ENCODE measurements at places on chromosomes 7 and 10.

- no peak for DNase-seq
These were observed 931 bp downstream of the PAPSS2 start for GRCh38 chr10:87660484-87661133.

DNA sequence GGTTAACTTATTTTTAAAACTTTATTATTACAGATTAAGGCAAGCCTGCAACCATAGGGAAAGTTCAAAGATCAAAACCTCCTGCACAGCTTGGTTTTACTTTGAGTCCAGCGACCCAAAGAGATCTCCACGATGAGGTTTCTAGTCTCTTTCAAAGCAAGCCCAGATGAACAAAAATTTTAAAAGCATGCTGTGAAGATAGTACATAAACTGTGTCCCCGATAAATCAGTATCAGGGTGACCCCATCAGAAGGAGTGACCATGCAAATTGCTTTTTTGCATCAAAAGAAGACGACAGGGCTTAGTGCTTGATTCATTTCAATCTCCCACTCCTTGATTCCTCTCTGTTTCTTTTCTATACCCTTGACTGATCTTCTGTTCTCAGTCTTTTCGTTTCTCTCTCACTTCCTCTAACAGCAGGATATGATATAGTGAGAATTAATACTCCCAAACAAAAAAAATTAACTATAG, 16.0 kb upstream of the DNTT start:
- DNase-seq = no peak

GRCh38 chr10:28945959-28946358, 268.6 kb downstream of the BAMBI start:
- DNase-seq = no peak

DNA sequence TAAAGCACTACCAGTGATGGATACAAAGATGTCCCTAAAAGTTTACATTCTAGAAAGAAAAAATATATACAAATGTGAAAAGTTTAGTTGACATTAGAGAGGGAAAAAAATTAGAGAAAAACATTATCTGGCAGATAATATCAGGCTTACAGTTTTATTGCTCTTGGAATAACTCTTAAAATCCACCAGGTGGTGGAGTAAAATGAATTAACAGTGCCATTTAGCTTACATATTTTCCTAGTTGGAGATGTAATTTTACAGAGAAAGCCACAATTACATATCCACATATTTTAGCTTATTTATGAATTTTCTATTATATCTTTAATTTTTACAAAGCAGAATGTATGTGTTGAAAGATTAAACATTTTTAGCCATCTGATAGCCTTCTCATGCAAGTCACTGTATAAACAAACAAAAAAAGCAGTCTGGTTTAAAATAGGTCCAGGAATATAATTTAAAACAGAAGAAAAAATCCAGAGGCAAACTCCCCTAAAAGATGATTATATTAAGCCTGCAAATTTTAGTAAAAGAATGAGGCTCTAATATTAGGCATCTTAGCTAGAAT, 6.5 kb downstream of the CABCOCO1 start:
- no peak for DNase-seq

GRCh38 chr7:94996369-94996768, 89.0 kb downstream of the PPP1R9A start:
- no peak for DNase-seq

GRCh38 chr10:62031507-62031906, 130.0 kb downstream of the ARID5B start:
- no peak for DNase-seq

DNA sequence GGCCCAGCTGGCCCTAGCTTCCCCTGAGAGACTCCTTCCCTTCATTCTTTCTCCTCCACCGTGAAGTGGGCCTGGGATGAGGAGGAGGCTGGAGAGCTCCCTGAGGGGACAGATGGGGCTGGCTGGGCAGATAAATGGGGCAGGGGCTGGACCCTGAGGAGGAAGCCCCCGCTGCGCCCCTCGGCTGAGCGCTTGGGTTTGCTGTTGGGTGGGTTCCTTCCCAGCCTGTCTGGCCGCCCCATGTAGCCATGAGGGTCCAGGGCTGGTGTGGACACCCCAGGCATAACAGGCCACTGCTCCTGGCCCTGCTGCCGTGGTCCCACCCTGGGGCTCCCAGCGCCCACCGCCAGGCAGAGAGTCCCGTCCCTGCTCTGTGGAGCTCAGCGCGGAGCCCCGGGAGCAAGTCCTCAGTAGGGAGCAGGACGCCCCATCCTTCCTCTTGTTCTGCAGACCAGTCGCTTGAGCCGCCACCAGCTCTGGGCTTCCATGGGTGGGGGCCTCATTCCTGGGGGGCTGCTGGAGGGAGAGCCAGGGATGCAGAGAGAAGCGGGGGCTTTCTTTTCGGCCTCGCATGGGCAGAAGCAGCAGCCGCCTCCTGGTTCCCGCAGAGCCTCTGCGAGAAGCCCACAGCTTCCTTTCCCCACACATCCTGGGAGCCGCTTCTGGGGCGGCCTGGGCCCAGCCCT, 266.4 kb upstream of the TCERG1L start:
- DNase-seq = no peak

DNA sequence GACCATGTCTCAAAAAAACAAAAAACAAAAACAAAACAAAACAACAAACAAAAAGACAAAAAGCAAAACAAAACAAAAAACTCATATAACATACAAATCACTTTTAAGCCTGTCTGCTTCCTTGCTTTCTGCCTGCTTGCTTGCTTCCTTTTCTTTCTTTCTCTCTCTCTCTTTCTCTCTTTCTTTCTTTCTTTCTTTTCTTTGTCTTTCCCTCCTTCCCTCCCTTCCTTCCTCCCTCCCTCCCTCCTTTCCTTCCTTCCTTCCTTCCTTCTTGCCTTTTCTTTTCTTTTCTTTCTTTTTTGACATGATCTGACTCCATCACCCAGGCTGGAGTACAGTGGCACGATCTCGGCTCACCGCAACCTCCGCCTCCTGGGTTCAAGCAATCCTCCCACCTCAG, 15.9 kb upstream of the TRA2A start:
- no peak for DNase-seq

GRCh38 chr10:114015708-114016107, 28.0 kb upstream of the ADRB1 start:
- DNase-seq = no peak

GRCh38 chr10:660970-661596, 28.4 kb downstream of the DIP2C start:
- no peak for DNase-seq

- DNase-seq = no peak
These were observed 299 bp upstream of the PBLD start for GRCh38 chr10:68333058-68333395.

GRCh38 chr10:53748319-53748718, 975.7 kb upstream of the MBL2 start:
- DNase-seq = no peak

GRCh38 chr10:122234416-122234815, 36.7 kb upstream of the BTBD16 start:
- DNase-seq = no peak

DNA sequence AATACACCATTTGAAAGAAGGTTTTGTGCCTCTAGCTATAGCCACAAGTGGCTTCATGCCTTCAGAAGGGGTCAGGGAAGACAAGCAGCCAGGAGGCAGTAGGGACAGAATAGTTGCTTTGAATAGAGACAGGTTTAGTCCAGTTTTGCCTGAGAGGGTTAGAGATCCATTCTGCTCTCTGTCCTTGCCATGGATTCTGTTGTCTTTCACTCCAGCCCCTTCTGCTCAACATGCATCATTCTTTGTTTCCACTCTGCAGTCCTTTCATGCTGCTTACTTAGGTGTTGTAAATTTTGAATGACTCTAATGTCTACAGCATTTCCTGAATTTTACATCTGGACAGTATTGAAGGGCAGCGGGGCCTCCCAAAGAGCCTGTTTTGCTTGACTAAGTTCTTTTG, 60.3 kb downstream of the CNTNAP2 start:
- DNase-seq = no peak

DNA sequence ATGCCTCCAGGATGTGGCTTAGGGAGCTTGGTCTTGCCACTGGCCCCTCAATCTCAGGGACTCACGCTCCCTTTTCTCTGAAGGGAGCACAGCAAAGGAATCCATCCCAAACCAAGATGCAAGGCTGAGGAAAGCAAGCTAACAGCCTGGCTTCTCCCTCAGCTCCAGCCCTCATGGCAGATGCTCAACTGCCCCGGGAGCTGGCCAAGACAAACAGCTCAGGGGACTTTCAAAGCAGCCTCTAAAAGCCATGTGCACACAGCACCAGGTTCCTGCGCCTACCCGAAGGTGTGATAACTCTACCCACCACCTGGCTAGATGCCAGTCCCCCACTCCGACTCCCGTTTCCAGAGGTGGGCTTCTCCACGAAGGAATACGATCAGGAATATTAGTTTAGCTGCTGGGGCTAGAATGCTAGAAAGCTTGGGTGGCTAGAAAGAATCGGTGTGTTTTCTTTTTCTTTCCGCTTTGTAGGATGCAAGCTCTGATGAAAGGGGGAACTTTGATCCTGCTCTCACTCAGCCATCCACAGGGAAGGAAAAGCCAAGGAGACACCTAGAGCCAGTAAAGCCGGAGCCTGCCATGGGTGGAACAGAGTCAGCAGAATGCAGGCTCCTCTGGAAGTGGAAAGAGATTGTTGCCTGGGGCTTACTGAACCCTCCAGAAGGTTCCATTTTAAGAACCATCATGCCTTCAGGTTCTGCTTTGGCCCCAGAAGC, 89.0 kb upstream of the FGFR2 start:
- DNase-seq = no peak

DNA sequence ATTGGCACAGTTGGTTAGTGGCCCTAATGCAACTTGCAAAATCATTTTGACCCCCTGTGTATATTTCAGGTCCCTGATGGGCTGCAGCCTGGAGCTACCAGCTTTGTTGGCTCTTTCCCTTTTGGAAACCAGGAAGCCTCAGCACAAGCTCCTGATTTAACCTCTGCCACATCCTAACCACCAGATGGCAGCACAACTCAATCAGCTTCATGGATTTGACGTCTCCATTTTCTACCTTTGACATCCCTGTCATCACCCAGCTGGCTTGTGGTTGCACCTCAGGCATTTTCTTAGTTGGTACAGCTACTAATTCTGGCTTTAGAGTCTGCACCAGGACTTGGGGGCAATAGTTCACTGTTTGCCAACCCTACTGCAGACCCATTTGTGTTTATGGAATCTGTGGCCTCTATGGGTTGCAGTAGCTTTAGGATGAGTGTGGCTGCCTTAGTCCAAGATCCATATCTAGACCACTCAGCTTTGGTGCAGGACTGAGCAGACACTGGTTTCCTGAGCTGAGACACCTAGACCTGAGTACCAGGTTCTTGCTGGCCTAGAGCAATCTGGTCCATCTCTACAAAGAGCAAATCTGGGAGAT, 456.2 kb downstream of the REEP3 start:
- DNase-seq = no peak

DNA sequence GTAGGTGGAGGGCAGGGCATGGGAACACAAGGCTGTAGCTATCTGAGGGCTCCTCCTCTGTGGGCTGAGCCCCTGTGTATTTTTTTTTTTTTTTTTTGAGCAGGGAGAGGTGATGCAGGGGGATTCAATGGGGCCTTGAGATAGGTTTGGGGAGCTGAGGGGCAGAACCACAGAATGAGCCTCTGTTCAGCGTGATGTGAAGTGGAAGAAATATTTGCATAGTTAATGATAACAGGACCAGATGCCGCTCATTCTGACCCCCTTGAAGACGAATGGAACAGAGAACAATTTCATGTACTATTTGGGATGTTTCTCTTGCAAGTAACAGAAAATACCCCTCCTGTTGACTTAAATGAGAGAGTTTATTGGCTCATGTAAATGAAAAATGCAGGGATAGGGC, 69.7 kb upstream of the EMX2 start:
- DNase-seq = no peak

DNA sequence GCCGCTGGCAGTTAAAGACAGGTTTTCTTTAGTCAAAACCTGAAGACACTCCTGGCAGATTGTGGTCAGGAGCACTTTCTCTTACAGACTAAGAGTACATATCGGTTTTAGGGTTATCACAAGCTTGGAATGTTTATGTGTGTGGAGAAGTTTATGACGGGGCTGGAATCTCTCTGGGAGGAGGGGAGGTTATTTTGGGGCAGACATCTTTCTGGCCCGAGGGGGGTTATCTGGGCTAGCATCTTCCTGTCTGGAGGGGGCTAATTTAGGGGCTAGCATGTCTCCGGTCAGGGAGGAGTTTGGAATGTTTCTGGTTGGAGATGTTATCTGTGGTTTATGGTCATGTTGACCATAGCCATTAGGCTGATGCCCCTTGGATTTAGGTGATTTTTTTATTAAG, 141.2 kb upstream of the KIF5B start:
- DNase-seq = no peak

DNA sequence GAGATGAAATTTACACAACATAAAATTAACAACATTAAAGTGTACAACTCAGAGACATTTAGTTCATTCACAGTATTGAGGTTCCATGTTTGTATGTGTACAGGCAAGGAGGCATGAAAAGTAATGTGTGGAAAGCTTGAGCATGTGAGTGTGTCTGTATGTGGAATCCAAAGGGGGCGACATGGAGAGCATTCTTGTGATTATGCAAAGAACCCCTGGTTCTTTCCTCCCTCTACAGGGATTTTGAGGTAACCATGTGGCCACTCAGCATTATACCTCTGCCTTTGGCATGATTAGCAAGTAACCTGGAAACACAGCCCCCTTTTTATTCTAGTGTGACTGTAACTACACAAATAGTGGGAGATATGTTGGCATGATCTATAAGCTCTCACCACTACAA, 21.0 kb downstream of the OR2F1 start:
- DNase-seq = no peak

DNA sequence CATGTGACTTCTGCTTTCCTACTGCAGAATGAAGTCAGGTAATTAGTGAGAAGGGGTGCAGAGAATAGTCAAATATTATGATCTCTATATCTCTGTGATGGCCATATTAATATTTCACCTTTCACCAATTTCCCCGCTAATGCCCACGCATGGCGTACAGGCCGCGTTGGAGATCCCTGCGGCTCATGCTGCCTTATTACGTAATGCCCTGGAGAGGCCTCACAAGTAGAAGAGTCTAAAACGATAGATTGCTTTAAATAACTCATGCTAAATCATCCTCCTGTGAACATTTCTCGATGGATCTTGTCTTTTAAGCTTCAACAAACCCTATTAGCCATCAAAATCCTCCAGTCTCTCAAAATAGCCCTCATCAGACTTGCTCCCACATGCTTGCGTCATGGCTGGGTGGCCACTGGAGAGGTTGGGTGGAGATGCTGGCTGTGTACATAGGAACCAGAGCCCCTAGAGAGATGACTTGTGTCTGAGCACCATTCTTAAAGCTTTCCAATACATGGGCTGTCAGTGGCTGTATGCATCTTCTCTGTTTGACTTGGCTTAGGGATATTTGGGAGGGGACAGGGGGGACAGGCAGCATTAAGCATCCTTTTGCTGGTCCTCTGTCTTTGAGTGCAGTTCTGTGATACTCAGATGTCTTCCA, 79.5 kb upstream of the INSYN2A start:
- DNase-seq = no peak

Measured in stimulated activated CD8-positive, alpha-beta memory T cell treated with anti-CD3 and anti-CD28 coated beads, Interleukin-7, amount 100 ng/mL, for 48 hours (primary cell).